ENCODE measurements at places on chromosomes 1 and 21.

DNA sequence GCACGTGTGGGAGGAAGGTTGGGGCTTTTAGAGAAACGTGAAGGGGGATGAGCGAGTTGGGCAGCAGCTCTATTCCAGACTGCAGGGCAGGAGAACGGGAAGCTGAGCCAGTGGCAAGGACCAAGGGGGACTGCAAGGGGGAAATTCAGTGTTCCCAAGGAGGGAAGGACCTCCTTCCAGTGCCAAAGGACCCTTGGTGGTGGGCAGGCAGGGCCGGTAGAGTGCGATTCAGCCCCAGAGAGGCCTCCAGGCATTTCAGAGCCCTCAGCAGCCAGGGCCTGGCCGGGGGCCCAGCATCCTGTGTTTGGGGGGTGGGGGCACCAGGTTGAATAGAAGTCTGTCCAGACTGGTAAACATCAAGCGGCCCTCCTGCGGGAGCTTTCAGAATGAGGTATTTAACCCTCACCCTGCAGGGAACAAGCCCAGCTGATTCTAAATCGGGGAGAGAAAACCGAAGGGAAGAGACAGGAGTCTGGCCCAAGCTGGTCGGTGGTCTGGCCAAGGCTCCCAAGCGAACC is 2.3 kb downstream of the COL9A2 start:
- no peak for DNase-seq

- DNase-seq: no peak
Measured at GRCh38 chr1:2279210-2279639, 51.1 kb downstream of the SKI start.

GRCh38 chr21:37452227-37452626 is 85.7 kb downstream of the DYRK1A start:
- peak; percentile 49 for DNase-seq

DNA sequence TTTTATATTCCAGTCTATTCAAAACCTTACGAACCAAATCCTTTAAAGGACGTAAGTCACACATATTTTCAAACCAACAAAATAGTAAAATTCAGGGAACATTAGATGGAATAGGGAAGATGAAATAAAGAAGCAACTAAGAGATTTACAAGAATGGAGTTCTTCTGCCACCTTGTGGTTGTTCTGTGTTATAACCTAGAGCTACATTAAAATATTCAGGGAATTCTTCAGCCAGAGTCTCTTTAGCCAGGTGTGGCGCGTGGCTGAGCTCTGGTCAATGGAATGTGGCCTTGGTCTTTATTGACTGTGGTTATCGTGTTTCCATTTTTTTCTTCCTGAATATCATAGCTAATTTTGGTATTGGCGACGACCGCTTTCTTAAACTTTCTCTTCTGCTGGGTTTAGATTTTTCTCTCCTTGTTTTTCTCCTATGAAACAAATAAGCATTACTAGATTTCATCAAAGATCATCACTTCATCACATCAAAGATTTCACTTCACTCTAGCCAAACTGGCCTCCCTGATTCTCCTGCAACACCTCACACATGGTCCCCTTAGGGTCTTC is 221.3 kb downstream of the MRPL39 start:
- DNase-seq: peak; percentile 49

GRCh38 chr1:8776104-8776503 is 41.3 kb downstream of the RERE start:
- no peak for DNase-seq

DNA sequence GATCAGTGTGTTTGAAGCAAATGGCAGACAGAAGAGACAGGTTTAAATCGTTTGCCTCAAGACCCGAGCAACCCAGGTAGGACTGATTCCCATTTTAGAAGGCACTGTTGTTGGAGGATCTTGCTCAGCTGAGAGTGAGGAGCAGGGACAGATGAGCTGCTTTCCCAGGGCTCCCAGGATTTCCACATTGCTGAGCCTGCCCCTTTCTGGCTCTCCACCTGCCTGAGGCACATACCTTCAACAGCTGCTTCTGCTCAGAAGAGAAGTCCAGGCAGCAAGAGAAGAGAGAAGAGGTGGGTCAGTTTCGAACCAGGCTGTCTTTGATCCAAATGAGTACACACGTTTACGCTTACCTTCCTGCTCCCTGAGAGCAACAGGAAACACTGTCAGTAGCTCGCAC is 5.7 kb downstream of the TNNT2 start:
- no peak for DNase-seq

DNA sequence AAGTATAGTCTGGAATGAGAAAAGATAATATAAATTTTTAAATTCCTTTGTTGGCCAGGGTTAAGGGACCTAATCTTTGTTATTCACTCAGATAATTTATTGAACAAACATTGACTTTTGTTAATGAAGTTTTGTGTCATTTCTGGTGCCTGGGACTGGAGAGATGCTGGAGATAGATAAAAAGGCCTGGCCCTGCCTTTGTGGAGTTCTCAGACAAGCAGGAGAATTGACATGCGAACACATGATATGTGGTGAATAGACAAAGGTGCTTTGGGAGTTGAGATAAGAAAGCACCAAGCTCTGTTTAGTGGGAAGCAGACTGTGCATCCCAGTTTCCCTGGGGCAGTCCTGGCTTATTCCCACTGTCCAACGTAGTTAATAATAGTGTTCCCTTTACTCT is 8.5 kb downstream of the C1orf21 start:
- DNase-seq: no peak

DNA sequence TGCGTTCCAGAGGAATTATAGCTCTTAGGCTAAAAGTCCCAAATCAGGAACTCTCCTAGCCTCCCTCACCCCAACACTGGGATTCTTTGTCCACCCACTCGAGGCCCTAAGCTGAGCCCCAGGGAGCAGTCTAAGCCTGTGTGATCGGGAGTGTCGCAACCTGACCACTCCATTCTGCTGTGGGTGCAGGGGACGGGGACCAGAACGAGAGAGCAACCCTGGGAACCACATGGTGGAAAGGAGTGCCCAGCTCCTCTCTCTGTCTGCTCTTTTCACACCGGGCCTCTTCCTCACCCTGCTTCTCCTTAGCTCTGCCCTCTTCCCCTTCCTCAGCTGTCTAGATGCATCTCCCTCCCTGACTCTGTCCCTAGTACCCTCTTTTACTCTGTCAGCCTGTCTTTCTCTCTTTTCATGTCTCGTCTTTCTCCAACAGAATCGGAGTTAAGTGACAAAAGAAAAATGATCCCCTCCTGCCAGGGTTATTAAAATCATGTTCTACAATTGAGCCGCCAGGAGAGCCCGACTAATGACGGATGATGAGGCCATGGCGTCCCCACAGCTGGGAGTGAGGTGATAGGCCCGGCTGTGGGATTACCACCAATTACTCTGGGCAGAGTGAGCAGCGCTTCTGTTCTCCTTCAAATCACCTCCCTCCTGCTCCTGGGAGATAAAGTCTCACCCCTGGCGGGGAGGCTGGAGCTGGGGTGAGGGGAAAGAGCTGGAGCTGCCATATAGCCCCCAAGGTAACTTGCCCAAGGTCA is 34.5 kb upstream of the CSF3R start:
- DNase-seq: no peak

DNA sequence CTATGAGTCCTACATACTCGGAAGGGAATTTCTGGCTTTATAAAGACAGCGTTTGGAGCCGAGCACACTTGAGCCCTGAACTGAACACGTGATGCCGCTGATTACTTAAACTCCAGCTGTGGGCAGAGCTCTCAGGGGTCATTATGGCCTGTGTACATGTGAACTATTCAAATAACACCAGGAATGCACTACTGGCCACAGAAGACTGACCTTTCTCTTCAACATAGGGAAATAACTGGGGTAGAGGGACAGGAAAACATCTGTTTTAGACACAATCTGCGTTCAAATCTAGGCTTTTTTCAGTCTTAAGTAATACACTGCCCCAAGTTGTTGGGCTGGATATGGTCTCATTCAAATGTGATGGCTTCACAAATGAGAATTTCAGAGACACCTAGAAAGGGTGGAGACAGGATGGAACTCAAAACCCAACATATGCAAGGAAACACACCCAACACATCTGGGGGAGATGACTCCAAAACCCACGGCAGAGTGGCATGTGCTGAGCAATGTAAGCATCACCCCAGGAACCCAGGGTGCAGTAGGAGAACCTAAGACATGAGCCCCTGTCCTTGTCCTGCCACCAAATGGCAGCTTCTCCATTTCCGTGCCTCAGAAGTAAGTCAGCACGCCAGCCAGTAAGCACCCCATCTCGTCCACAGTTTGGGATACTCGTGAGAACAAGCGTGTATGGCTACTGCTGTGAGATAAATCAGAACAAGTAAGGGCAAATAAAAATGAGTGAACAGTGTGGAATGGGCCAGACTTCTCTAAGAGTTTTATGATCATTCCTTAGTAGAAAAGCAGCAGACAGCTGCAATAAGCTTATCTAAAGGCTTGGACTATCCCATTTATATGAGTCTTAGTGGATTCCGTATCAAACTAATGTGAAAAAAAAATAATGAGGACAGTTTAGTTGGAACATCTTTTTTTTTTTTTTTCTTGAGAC is 24.9 kb downstream of the NID1 start:
- DNase-seq: no peak

DNA sequence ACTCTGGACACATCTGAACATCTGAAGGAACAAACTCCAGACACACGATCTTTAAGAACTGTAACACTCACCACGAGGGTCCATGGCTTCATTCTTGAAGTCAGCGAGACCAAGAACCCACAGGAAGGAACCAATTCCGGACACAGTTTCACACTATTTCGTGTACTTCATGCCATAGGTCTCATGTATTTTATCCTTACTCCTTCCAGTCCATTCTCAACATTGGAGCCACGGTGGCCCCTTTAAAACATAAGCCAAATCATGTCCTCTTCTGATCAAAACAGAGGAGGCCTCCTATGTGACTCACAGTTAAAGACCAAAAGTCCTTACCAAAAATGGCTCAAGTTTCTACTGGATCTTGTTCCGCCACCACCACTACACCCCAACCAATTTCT is 29.8 kb upstream of the RCOR3 start:
- DNase-seq: no peak

GRCh38 chr1:190497565-190497964 is 19.9 kb upstream of the BRINP3 start:
- DNase-seq: no peak

DNA sequence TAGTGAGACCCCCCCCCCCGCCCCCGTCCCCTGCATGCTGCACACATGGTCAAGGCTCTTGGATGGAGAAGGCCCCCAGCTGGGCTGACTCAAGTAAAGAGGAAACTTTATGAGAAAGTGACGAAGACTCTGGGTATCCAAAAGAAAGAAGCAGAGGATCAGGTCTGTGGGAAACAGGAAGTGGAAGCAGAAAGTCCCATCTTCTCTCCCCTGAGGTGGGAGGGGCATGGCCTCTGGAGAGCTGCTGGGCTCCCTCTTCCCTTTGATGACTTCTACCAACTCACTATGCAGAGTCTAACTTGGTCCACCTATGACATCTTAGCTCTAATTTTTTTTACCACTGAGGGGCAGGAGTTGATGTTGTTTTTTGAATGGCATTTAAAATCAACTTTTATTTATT is 42.7 kb upstream of the LIN9 start:
- DNase-seq: no peak
